ENCODE measurements at places on chromosomes 5 and 9.

- DNase-seq = no peak
Observed at GRCh38 chr5:125813221-125813974, 609.8 kb upstream of the GRAMD2B start.

- DNase-seq = no peak
Observed at GRCh38 chr9:2749485-2749884, 32.2 kb downstream of the KCNV2 start.

DNA sequence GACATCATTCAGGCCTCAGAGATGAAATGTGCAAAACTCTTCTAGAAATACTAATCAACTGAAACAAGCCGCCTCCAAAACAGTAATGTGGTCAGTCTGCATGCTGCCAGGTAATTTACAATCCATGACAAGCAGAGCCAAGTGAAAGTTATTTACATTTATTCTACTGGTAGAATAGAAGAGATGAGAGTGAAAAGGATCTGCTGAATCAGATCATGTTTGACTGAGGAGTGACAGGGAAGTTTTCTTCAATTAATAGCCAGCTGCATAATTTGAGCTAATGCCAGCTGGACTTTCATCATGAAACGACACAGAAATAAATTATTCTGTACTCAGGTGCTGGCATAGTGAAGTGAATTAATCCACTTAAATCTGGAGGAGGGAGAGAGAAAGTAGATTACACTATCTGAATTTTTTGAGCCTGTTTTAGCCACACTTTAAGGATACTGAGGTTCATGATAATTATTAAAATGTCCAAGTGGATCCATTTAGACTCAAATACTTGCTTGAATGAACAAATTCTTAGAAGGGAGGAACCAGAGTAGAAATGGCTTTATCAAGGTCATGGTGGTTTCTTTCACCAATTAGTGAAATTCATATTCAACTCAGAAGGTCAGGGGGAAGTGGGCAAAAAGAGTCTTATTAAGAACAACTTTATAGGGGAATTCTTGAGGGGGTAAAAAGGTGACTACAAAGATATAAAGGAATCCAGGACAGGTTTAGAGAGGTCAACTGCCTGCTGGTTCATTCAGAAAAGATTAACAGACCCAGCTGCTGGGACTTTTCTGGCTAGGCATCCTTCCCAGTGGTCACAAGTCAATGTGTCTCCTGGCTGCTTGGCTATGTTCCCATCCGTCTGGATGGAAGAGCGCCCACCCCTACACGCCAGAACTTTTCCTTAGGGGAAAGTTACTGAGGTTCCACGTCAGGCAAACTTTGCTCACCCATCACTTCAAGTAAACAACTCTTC lies 350.4 kb downstream of the PDE4D start:
- no peak for DNase-seq

- no peak for DNase-seq
Observed at GRCh38 chr5:173474881-173475287, 141.6 kb downstream of the BOD1 start.

DNA sequence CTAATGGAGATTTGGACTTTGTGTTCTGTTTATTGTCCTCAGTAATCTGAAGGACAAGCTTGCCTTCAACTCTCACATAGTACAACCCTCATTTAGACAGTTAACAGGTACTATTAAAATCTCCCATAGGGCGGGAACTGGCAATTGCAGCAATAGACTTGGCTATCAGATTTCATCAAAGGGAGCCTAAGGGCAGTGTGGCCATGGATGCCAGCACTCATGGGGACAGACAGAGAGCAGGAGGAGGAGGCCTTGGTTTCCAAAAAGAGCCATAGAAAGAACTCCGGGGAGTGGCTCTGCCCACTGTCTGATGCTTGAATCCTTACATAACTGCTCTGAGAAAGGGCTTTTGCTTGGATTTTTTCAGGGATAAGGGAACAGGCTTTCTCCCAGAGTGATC lies 6.8 kb downstream of the SLC36A1 start:
- DNase-seq = no peak
